IPS DF 19.7 (cell line): ENCODE measurements at places on chromosomes 2 and 18.

- DNase-seq = no peak
Measured at GRCh38 chr18:8686611-8687010, 18.7 kb upstream of the MTCL1 start.

DNA sequence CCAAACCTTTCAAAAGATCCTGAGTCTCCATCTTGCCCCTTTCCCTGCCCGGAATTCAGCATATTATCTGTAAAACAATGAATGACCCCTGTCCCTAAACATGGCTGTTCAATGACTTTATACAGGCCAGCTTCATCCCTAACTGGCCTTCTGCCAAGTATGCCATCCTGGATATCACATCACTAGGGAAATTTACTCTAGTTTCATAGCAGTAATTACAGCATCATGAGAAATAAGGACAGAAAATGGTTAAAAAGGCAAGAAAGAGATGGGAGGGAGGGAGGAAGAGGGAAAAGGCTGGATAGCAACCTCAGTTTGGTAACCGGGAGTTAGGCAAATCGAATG, 4.4 kb downstream of the MBOAT2 start:
- no peak for DNase-seq

DNA sequence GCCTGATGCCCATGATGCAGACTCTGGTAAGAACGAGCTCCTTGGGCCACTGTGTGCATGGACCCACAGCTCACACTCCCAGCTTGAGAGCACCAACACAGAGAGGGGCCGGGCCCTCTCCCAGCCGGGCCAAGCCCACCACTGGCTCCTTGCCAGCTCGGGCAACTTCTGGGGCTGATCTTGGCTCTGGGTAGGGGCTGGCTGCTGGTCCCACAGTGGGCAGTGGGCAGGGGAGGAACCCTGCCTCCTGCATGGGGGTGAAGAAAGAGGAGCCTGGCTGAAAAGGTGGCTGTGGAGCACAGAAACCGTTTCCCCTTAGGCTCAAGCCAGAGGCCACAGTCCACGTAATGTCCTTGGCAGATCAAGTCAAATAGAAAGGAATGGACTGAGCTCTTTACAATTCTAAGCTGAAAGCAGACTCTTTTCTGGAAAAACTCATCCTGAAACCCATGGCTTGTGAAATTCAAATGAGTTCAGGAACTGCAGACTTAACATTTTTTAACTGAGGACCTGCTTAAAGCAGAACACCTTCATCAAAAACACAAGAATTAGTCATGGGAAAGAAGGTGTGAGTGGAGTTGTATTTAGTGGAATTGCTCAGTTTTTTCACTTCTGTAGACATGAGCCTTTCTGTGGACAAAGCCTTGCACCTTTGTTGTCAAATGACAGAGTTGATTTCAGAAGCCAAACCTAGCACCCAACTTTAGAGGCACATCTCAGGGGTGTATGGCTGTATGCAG, 104.9 kb downstream of the STPG4 start:
- DNase-seq = no peak

- no peak for DNase-seq
Measured at GRCh38 chr2:47404356-47404755, 1.4 kb downstream of the MSH2 start.

DNA sequence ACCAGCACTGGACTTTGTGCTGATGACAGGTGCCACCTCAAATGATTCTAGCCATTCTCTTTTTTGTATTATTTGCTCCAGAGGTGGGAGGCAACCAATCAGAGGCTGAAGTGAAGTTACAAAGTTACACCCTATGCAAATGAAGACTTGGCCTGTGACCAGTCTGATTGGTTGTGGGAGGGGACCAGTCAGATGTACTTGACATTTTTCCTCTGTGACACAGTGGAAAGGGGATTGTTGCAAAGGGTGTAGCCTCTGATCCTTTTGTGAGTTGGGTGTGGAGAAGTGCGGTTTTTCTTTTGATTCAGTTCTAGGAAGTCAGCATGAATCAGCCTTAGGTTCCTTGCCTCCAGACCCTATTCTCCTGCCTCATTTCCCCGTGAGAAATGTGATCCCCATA, 244.0 kb downstream of the ARL6IP6 start:
- DNase-seq = no peak

DNA sequence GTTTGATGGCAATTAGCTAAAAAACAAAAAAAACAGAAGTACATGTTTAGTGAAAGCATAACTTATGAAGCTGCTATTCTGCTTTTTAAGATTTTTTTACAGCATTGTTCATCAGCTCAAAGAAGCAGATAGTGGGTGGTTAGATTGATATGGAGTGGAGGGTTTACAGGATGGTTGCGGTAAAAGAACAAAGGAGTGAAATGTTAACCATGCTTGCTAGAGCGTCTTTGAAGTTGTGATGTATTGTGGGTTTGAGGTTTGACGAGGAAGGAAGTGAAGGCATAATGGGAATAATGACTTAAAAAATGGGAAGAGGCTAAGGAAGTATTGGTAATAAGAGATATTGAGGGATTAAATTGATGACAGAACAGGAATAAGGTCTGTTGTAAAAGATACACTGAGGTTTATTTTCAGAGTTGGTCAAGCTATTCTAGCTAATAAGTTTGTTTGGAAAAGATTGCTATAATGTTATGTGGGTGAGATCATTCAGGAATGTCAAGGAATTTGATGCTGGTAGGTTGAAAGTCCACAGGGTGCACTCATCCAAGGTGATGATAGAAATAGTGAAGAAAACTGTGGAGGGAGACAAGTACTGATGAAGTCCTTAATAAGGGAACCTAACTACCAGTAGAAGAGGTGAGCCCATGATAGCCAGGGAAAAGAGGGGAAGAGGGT, 14.6 kb downstream of the SPOPL start:
- no peak for DNase-seq
